ENCODE measurements at places on chromosomes 5 and 9.

- DNase-seq: no peak
Measured at GRCh38 chr5:124842725-124843595, 96.5 kb upstream of the ZNF608 start.

- DNase-seq: no peak
Measured at GRCh38 chr5:140565780-140566095, 1.1 kb downstream of the SLC35A4 start.

GRCh38 chr5:81767097-81767496, 16.2 kb upstream of the SSBP2 start:
- DNase-seq: no peak

DNA sequence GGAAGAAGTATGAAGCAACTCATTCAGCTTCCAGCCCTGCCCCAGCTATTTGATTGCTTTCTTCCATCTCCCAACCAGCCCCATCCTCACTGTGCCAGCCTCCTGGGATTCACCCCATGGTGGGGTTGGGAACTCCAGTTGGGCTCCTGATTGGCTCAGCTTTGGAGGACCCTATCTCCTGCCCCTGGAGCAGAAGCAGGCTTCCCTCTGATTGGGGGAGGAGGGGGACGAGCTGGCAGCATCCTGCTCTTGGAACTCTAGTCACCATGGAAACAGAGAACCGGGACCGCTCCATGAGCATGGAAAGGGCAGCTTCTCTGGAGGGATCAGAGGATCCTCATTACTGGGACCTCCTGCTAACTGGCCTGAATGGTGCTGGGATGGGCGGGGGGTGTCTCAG, 2.6 kb downstream of the SLC6A7 start:
- no peak for DNase-seq

DNA sequence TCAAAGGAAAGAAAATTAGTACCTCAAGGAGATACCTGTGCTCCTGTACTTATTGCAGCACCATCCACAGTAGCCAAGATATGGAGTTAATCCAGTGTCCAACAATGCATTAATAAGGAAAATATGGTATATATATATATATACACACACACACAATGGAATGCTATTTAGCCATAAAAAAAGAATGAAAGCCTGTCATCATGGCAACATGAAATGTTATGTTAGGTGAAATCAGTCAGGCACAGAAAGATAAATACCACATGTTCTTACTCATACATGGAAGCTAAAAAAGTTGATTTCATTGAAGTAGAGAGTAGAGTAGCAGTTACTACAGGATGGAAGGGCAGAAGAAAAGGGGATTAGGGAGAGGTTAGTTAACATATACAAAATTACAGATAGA, 601.5 kb downstream of the ANXA1 start:
- no peak for DNase-seq

- DNase-seq: no peak
Measured at GRCh38 chr9:117644932-117645636, 59.1 kb upstream of the TLR4 start.

DNA sequence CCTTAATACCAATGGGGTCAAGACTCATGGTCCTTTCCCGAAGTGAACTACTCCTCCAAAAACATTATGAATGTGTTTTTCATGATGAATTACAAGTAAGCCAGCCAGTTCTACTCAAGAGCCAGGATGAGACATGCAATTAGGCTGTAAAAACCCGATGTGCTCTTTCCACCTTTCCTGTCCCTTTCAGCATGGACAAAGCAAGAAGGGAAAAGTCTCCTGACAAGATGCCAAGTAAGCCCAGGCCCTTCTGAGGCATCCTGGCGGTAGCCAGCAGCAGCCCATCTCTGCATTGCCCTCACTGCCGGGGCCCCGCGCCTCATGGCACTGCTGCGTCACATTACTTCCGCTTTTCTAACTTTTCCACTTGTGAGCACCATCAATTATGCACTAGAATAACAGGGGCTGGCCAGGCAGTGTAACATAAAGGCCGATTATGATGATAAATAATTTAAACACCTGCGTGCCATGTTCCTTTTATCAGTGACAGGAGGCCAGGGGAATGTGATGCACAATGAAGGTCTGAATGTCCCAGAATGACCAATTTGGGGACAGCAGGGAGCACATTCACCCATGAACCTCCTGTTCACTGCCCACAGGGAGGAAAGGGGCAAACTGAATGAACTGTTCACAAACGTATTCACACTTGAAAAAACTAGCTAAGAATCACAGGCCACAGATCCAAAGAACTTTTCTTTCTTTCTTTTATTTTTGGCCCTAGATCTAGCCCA, 37.4 kb downstream of the EFNA5 start:
- peak; percentile 47 for DNase-seq

GRCh38 chr5:83472508-83473345, 1.2 kb downstream of the VCAN start:
- no peak for DNase-seq

GRCh38 chr5:76469656-76470290, 66.7 kb downstream of the IQGAP2 start:
- DNase-seq: no peak

GRCh38 chr5:174259696-174260420, 214.4 kb downstream of the NSG2 start:
- DNase-seq: no peak

DNA sequence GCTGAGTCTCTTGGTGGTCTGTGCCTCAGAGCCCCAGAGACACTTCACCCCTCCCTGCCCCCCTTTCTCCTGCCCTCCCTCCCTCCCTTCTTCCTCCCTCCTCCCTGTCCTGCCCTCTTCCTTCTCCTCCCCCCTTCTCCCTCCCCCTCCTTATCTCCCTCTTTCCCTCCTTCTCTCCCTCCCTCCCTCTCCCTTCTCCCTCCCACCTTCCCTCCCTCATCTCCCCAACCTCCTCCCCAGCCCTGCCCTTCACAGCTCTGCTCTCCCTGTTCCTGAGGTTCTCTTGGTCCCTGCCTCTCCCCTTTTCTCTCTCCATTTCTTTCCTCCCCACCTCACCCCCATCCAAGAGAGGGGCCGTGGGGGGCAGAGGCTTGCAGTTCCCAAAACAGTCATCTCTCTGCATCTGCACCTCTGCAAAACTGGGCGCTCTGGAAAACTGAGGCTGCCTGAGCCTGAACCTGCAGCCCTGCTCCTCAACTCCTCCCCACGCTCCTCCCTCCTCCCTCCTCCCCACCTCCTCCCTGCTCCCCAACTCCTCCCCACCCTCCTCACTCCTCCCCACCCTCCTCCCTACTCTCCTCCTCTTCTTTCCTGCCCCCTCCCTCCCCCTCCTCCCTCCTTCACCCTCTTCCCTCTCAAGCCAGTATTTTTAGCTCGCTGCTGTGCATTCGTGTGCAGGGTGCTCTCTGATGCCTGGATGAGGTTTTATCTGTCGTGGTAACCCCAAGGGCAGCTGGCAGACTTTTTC, 219.1 kb downstream of the C9orf50 start:
- DNase-seq: no peak

DNA sequence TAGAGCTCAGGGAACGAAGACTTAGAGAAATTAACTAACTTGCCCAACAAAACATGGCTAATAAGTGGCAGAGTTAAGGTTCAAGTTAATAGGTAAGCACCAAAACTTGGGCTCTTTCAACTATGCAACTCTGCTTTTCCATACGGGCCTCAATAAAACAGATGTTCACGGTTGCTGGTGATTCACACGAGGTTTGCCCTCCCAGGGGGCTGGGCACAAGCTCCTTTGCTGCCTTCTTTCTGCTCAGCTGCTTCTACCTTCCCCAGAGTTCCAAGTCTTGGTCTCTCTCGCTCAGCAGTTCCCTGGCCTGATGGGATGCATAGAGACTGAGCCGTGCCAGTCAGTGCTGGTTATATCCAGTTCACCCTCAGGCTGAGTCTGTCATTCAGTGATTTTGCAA, 217.9 kb downstream of the SREK1 start:
- DNase-seq: no peak

DNA sequence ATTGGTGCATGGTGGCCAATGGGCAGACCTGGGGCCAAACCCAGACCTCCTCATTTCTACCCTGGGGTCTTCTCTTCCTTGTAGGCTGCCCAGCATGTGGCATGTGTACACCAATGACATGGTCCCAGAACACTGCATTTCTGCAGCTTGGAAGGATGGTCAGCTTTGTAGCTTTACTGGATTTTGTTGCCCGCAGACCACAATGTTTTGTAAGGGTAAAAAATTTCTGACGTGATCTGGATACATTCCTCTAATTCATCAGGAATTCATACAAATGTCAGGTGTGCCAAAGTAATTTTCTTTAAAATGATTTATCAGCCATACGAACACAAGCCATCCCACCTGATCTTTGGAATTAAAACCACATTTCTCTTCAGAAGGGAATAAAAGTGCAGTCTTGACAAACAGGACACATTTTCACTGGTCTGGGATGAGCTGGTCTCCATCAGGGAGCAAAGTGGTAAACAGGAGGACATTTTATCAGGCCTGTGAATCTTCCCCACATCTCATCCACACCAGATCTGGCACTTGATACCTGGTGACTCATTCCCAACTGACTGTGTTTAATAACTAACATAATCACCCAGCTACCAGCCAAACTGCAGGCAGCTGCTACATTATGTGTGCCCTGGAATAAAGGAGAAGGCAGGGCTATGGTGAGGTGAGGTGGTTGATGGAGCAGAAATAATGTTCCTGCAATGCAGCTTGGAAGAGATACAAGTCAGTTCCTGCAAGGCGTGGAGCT, 103.9 kb downstream of the SPOCK1 start:
- DNase-seq: peak; percentile 40

DNA sequence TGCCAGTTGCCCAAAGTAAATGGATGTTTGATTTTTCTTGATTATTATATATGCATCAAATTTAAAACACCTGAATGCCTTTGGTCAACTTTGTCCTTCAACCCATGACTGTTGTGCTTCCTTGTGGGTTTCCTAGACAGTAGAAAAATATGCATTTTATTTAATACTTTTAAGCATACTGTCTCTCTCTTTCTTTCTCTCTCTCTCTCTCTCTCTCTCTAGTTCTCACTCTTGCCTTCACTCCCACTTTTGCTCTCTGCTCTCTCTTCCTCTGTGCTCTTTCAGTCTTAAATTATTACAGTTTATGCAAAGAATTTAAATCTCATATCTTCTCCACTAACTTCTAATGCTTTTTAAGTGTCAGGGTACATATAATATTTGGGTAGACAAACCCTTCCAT, 173.0 kb downstream of the PARP8 start:
- no peak for DNase-seq
